ENCODE measurements at places on chromosomes 4 and X. TPM values are rescaled to one million over a fixed set of nuclear protein-coding genes. Genes with fewer than 3 reads are reported as not detected.

- H3K36me3 ChIP-seq: no peaks in the 10 kb centered on the region
- no peak for DNase-seq
- H3K4me3 ChIP-seq: no peak overlapping the region
- no peaks in the 10 kb centered on the region for H3K27me3 ChIP-seq
- H3K4me1 ChIP-seq: no peaks in the 10 kb centered on the region
- H3K27ac ChIP-seq: no peak overlapping the region
Measured at GRCh38 chrX:19725641-19726040, 161.8 kb downstream of the SH3KBP1 start.

Gene TRIML2
- not detected for total RNA-seq

GRCh38 chr4:82761229-82761628 lies 37.4 kb downstream of the SCD5 start:
- H3K4me3 ChIP-seq: no peak overlapping the region
- H3K27me3 ChIP-seq: no peaks in the 10 kb centered on the region
- H3K4me1 ChIP-seq: no peaks in the 10 kb centered on the region

Gene PDE6B
- 2.6 TPM for total RNA-seq

Gene S100P
- not detected for total RNA-seq

- no peak overlapping the region for H3K27ac ChIP-seq
- H3K4me3 ChIP-seq: no peak overlapping the region
- no peaks in the 10 kb centered on the region for H3K36me3 ChIP-seq
- no peaks in the 10 kb centered on the region for H3K27me3 ChIP-seq
- DNase-seq: no peak
Measured at GRCh38 chr4:127523369-127523768, 109.4 kb upstream of the INTU start.

All from sigmoid colon (tissue), 7 donors.